Hepatocyte (in vitro differentiated cells): ENCODE measurements at places on chromosomes 7 and 10. TPM values are rescaled to one million over a fixed set of nuclear protein-coding genes. Genes with fewer than 3 reads are reported as not detected.

DNA sequence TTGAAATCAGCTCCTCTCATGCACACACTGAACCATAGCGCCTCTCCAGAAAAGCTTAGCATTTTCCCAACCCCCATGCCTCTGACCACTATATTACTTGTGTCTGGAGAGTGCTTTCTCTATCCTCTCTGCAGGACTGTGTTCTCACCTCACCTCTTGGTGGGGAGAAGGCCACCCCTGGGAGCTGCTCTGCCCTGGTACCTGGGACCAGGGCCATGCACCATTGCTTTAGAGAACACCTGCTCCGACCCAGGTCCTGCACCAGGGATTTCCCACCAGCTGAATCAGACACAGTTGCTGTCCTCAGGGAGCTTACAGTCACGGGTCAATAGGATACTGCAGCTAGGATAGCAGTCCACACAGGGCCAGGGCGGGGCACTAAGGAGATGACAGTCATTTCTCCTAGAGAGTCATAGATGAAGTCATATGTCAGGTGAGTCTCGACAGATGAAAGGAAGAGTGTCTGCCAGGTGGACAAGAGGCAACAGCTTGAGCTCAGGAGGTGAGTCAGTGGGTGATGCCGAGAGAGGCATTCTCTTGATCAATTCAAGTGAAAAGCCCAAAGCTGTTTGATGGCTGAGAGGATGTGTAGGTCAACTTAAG lies 619 bp upstream of the LMTK2 start:
- peak; percentile 28 for DNase-seq

- no peak for DNase-seq
These were observed 37.7 kb downstream of the SNX13 start for GRCh38 chr7:17902599-17902998.

GRCh38 chr7:111517549-111517951 lies 44.7 kb downstream of the IMMP2L start:
- no peak for DNase-seq

GRCh38 chr7:11298220-11298619 lies 324.5 kb downstream of the PHF14 start:
- no peak for DNase-seq

- DNase-seq, result no peak
These were observed 11.3 kb downstream of the GRB10 start for GRCh38 chr7:50771120-50772002.

DNA sequence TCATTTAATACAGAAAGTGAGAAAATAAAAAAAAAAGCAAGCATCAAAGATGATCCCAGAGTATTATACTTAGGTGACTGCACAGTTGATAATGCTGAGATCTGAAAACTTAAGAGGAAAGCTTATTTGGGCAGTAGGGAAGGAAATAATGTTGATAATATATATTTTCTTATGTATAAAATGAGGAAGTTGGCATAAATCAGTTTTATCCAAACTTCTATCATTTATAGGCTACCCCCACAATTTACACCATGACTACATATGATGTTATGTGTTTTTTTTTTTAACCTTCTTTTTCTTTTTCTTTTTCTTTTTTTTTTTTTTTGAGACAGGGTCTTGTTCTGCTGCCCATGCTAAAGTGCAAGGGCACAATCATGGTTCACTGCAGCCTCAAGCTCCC lies 108.2 kb upstream of the PLXDC2 start:
- DNase-seq, result no peak

GRCh38 chr10:132036887-132037675 lies 28.7 kb upstream of the JAKMIP3 start:
- no peak for DNase-seq

GRCh38 chr7:78794101-78794500 lies 659.4 kb downstream of the MAGI2 start:
- no peak for DNase-seq

- DNase-seq, result no peak
These were observed 270.5 kb downstream of the FGFR2 start for GRCh38 chr10:121327727-121328126.

GRCh38 chr7:141695803-141696289 lies 6.1 kb downstream of the DENND11 start:
- no peak for DNase-seq

- DNase-seq, result no peak
These were observed 46.8 kb upstream of the MNX1 start for GRCh38 chr7:157056957-157057902.

The ORAI2 gene
- polyA plus RNA-seq, result 32.3 and 41.9 TPM in 2 replicates

The MYH16 gene
- polyA plus RNA-seq, result not detected in 2 replicates
